ENCODE measurements at places on chromosomes 11 and 22.
A peak's percentile ranks its signal among the peaks of the same experiment; 100 is the strongest.

DNA sequence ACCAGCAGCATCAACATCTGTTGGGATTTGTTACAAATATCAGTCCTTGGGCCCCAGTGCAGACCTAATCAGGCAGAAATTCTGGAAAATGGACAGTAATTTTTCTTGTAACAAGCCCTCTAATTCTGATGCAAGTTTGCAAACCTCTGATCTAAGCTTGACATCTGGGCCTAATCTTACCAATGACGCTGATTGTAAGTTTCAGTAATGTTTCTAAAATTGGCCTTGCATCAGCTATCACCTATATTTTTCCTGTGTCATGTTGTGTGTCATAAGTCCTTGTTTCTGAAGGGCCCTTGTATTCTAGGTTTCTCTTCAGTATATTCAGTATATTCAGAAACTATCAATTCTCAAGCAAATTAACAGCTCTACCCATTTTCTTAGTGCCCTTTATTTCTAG lies 36.4 kb downstream of the ZNF215 start:
- no peak for DNase-seq

DNA sequence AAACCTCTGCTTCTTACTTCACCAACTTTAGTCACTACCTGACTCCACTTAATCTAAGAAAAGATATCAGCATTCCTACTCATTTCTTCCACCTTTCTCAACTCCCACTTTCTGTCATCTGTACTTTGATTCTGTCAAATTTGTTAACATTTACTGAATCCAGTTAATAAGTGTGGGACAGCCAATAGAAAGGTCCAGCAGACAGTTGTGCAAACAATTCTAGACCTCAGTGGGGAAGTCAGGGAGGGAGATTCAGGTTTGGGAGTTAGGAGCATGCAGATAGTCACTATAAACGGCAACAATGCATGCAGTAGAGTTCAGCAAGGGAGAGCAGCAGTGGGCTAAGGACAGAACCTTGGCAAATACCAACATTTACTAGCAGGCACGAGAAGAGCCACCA lies 4.1 kb downstream of the FBXO3 start:
- DNase-seq: peak; percentile 42

GRCh38 chr11:103875855-103876510 lies 160.5 kb upstream of the DDI1 start:
- no peak for DNase-seq

DNA sequence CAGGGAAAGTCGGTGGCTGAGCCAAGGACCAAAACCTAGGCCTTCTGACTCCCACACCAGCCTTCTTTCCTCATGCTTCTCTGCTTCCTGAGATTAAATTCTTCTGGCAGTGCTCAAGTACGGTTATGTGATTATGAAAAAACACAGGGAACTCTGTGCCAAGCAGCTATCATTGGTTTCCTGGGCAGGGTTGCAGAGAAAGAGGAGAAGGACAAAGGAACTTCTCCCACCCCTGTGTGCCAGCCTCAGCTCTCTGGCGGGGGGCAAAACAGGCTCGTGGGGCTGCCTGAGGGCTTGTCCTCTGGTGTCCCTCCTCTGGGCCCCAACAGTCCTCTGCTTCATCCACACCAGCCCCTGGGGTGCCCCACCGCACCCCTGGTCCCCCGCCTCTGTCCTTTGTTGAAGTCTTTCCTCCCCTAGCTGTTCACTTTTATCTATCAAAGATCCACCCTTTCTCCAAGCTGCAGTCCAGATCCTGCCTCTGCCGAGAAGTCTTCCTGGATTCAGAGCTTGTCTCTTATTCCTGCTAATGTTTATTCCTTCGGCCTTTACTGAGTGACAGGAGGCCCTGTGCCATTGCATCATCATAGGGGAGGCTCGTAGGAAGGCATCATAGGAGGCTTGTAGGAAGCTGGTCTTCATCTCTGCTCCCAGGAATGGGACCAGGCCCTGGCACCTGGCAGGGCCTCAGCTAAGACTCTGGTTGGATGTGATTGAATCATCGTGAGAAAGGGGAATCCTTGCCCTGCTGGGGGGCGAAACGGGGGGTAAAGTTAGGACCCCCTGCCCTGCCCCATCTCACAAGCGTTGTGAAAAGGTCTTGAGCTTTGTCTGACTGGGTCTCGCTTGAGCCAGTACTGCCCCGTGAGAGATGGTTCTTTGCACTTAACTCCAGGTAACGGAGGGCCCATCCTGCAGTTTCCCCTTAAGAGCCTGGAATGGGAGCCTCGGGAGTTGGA lies 11.5 kb upstream of the FTH1 start:
- DNase-seq: no peak

- no peak for DNase-seq
Measured at GRCh38 chr11:12200279-12200990, 90.0 kb downstream of the MICAL2 start.

- DNase-seq: no peak
Measured at GRCh38 chr11:129384415-129384814, 8.8 kb downstream of the BARX2 start.

DNA sequence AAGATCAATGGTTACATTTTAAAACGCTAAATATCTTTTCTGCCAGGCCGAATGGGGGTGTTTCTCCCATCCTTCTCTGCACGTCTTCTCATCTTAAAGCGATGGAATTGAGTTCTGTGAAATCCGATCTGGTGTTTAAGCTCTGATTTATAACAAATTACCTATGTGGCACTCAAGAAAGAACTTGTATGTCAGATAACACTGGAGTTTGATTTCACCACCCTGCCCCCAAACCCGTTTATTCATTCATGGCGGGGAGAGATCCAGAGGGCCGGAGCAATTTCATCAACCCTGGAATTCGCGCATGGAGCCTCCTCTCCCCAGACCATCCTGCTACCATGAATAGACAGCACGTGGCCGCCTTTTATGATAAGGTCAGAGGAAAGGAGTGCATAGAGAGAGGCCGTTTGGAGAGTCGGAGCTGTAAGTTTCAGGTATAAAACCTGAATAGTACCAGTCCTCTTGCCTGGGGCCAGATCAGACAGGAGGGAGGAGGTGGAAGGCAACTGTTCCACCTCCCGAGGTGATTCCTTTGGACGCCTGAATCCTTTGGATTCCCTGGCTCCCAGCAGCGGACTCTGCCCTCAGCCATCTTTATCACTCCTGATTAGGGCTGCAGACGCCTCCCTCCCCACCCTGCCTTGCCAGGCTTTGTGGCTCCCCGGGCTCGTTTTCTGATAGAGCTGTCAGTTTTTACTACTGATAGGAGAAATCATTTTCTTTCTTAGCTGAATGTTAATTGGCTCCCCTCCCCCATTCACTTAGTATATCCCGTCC lies 27.3 kb upstream of the NFAM1 start:
- DNase-seq: no peak

- no peak for DNase-seq
Measured at GRCh38 chr11:69253028-69253427, 40.9 kb upstream of the MYEOV start.

DNA sequence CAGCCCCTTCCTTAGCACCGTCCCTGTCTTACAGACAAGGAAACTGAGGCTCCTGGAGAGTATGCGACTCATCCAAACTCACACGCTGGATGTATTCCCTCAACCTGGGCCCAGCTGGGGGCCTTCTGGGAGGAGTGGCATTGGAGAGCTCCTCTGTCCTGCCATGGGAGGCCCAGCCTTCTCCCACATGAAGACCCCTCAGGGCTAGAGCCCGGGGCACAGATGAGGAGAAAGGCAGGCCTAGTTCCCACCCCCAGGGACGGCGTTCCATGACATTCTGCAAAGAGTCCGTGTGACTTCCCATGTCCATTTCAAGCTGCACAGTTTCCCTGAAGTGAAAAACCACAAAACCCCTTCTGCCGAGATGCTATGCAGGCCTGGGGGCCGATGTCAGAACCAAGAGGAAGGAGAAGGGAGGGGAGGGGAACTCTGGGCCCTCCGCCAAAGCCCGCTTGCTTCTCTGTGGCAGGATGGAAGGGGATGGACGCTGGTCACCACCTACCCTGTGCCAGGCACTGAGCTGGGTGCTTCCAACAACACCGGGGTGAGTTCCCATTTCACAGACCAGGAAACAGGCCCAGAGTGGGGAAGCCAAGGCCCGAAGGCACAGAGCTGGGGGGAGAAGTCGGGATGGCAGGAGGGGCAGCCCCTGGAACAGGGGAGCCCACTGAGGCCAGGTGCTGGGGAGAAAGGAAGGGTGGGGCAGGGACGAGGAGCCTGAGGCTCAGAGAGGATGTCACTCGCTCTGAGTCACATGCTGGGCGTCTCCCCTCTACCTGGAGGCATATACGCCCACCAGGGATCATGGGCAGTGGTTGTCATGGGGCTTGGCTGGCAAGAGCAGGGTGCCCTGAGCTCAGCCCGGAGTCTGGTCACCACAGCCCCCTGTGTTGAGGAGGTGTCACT lies 15.7 kb downstream of the RAC2 start:
- no peak for DNase-seq

GRCh38 chr22:23849009-23850006 lies 8.4 kb upstream of the SLC2A11 start:
- DNase-seq: peak; percentile 61

DNA sequence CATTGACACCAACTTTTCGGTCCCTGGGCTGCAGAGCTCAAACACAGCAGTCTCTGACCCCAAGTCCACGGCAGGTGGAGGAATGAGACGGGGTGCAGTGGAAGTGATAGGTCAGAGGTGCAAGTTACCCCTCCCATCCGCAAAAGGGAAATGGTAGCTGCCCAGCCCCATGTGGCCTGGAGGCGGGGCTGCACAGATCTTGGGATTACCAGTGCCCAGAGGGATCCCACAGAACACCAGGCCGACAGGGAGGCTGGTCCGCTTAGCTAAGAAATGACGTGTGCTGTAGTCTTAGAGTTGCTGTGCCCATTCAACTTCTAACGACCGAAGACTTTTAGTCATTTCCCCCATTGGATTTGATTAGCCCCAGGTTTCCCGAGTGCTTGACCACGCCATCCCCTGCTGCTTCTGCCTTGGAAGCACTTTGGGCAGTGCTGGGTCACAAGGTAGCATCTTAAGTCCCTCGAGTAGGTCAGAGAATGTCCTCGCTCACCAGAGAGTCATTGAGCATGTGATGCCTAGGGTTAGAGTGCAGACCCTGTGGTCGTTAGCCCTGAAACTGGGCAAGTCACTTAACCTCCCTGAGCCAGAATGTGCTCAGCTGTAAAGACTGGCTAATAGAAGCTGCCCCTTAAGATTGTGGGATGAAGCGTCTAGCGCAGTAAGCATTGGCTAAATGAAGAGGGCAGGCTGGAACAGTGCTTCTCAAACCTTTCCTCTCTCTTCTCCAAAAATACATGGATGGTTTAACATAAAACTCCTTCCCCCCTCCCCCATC lies 4.2 kb downstream of the PTGDR2 start:
- DNase-seq: no peak

GRCh38 chr11:79113054-79113690 lies 327.7 kb downstream of the TENM4 start:
- no peak for DNase-seq

GRCh38 chr11:121448431-121448941 lies 3.6 kb upstream of the SORL1 start:
- DNase-seq: no peak

DNA sequence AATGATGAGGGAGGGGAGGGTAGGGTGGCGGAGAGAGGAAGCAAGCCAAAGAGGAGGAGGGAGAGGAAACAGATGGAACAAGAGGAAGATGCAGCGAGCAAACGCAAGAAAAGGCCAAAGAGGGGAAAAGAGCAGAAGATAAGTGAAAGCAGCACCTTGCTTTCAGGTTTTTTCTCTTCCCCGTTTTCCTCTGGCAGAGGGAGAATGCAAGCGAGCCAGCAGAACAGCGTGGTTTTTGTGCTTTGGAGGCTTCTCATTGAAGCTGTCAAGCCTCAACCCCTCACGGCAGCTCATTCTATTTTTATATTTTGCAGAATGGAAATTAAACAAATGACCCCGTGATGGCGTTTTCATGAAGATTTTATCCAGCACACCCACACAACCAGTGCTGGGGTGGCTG lies 67.1 kb upstream of the GRAMD1B start:
- DNase-seq: no peak

DNA sequence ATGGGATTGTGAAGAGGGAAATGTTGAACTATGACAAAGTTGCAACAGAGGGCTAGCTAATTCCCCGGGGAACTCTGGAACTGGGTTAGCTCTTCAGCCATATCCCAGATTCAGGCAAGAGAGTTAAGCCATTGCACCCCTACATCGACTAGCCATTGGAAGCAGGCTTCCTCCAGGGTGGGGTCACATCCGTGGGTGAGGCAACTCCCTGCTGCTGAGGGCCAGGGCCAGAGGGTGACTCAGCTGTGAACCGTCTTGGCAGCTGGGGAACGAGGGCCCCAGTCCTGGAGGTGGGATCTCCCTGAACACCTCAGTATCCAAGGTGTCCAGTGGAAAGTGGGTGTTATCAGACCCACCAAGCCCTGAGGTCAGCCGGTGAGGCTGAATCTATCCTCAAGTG lies 41.1 kb downstream of the RPS6KA4 start:
- DNase-seq: no peak

DNA sequence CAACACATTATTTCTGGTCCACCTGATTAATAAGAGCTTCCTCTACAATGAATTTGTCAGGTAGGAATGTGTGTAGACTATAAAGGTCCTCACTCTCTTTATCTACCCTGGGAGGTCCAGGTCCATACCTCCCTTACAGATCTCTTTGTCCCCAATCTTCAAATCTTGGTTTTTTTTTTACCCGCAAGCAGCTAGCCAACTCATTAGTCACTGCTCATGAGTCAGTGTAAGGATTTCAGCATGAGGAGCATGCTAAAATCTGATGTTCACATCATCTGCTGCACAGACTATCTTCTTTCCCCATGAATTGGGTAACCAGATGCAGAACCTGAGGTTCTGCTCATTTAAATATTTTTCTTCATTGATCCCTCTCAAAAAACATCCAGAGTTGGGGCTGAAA lies 397.0 kb upstream of the ISX start:
- no peak for DNase-seq

- DNase-seq: no peak
Measured at GRCh38 chr11:117412176-117412575, 84.5 kb downstream of the CEP164 start.

- no peak for DNase-seq
Measured at GRCh38 chr11:569158-569885, 6.9 kb upstream of the PHRF1 start.
